ENCODE measurements at places on chromosomes 11 and 22.

DNA sequence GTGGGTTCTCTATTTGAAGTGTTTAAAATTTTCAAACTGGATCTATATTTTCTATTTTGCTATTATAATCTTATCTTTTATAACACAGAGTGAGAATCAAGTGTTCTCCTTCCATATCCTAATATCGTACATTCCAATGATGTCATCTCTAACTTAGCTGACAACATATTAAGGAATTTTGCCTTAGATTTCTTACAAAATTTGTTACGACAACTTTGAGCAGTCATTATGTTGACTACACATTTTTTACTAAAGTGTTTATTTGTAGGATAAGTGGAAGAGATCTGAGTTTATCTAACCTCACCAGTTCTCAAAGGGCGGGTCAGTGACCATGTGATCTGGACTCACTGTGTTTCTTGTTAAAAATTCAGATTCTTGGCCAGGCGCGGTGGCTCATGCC, 12.7 kb downstream of the BTG4 start:
- DNase-seq: no peak

- DNase-seq: no peak
Observed at GRCh38 chr11:36763187-36763586, 165.2 kb upstream of the RAG2 start.

DNA sequence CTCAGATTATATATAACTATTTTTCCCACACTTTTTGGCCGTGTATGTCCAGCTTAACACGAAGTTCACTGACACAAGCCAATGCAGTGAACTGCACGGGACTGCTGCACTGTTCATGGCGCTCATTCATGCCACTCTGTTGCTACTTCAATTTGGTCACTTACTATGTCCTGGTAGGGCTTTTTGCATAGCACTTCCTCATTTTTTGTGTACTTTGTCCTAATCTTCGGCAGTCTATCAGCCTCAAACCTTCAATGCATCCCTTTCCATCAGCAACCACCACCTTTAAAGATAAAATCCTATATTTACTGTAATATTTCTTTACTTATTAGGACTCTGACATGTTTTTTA, 18.7 kb upstream of the ARHGAP32 start:
- no peak for DNase-seq

DNA sequence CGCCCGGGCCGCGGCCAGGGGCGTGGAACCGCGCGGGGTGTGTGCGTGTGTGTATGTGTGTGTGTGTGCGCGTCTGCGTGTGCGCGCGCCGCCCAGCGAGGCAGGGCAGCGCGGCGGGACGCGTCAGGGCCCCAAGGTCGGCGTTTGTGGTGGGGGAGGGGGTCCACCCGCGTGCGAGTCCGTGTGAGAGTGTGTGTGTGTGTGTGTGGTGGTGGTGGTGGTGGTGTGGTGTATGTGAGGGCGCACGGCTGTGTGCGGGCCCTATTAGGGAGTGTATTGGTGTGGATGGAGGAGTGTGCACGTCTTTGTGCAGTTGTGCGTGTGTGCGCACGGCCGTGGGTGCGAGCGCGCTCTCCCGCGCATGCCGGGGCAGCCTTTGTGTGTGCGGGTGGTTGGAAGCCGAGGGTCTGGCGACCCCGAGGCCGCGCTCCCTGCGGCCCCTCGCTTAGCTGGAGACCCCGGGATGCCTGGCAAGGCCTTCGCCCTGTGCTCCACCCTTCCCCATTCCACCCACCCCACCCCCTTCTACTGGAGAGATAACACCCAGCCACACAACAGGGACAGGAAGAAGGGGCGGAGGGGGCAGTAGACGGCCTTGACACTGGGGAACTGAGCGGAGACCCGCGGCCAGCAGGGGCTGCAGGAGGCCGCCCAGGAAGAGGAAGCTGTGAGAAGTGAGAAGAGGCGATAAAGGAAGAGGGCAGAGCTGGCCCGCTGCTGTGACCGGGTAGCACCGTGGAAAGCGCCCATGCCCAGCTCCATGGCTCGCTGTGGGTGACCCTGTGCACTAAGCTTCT, 528 bp upstream of the ARRB1 start:
- DNase-seq: peak; percentile 76

DNA sequence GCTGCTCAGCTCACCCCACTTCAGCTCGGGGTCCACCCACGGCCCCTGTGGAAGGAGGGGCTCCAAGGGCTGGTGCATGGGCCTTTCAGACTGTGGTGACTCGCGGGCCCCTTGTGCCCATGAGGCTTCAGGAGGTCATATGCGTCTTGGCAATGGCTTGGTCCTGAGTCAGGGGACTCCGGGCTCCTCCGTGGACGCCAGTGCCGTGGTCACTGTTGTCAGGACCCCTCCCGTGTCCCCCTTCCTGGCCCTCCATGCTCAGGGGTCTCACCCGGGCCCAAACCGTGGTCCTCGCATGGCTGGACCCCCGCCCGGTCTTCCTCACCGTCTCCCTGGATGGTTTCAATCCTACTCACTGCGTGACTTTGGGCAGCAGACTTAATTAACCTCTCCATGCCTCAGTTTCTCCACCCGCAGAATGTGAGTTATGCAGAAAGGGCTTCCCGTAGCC, 436.4 kb downstream of the TBC1D22A start:
- DNase-seq: no peak

- DNase-seq: no peak
Observed at GRCh38 chr22:24118689-24119384, 62.5 kb upstream of the SUSD2 start.

DNA sequence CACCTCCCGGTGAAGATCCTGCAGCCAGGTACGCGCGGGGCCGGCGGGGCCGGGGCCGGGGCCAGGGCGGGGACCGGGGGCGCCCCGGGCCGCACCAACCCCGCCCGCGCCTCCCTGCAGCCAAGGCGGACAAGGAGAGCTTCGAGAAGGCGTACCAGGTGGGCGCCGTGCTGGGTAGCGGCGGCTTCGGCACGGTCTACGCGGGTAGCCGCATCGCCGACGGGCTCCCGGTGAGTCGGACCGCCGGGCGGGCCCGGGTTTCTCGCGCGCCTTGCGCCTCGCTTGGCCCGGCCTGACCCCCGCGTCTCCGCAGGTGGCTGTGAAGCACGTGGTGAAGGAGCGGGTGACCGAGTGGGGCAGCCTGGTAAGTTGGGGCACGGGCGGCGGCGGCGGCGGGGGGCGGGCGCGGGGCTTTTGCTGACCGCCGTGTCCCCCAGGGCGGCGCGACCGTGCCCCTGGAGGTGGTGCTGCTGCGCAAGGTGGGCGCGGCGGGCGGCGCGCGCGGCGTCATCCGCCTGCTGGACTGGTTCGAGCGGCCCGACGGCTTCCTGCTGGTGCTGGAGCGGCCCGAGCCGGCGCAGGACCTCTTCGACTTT, 531 bp downstream of the PIM3 start:
- DNase-seq: peak; percentile 44

- no peak for DNase-seq
Observed at GRCh38 chr11:99773646-99774045, 752.9 kb downstream of the CNTN5 start.

- no peak for DNase-seq
Observed at GRCh38 chr11:73795925-73796632, 8.4 kb downstream of the MRPL48 start.

DNA sequence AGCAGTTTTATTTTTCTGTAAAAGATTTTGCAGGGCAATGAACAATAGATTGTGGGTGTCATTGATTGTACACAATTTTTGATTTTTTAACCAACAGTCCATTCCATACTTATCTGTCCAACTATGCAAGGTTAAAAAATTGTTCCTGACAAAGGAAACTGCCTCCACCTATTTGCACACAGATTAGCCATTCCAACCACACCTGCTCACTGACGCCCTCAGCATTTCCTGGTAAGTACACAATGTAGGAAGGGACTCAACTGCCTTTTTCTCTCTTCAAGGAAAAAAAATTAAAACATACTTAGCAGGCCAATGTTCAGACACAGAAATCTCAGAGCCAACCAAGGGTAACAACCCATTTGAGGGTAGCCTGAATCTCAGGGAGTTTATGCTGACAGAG, 4.3 kb upstream of the FUT4 start:
- no peak for DNase-seq

DNA sequence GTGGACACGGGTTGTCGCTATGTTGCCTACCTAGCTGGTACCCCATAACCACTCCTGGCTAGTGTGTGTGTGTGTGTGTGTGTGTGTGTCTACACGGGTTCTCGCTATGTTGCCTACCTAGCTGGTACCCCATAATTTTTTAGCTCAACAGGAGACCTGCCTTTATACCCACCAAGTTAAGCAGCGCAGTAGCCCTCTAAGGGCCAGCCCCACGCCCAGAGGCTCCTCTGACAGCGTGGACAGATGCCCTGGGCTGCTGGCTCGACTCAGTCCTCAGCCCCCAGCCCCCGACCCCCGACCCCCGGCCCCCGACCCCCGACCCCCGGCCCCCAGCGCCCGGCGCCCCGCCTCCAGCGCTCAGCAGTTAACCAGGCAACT, 351 bp upstream of the AKIP1 start:
- no peak for DNase-seq

DNA sequence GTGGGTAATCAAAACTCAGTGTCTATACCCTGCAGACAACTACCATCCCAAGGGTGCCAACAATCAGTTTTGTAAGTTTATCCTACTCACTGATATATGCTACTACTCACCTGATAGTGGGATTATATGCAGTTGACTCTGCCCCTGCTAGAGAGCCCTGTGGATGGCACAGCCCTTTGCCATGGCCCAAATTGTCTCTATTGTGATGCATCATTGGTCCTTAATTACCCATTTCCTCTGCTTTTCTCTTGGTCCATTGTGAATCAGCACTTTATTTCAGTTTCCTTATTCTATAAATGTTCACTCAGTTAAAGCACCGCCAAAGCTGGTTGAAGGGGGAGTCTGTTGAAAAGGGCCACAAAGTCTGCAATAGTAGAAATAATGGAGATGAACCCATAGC, 42.3 kb downstream of the PLAAT5 start:
- DNase-seq: no peak

DNA sequence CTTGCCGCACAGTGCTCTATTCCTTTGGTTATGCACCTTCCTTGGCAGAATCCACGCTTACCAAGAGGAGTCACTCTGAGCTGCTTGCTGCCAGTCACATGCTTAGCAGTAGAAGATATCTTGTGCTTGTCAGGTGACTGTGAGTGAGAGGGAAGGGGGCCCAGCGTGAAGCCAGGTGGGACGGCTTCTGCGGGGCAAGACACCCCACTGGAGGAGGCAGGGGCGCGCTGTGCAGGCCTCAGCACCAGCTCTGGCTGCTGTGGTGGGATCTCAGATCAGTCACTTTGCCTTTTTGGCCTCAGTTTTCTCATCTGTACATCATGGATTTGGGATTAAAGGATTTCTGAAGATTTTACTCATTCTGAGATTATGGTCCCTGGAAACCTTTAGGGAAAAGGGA, 63.9 kb upstream of the B3GAT1 start:
- DNase-seq: no peak

DNA sequence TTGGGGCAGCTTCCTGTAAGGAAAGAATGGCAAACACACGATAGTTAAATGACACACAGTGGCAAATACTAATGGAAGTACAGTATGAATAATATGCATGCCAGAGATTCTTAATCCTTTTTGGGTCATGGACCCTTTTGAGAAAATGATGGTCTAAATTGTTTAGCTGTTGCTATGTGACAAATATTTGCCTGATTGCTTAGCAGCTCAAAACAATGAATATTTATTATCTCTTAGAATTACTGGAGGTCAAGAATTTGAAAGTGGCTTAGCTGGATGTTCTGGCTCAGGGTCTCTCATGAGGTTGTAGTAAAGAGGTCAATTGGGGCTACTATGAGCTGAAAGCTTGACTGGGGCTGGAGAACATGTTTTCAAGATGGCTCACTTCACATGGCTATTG, 69.7 kb downstream of the FANCF start:
- no peak for DNase-seq

DNA sequence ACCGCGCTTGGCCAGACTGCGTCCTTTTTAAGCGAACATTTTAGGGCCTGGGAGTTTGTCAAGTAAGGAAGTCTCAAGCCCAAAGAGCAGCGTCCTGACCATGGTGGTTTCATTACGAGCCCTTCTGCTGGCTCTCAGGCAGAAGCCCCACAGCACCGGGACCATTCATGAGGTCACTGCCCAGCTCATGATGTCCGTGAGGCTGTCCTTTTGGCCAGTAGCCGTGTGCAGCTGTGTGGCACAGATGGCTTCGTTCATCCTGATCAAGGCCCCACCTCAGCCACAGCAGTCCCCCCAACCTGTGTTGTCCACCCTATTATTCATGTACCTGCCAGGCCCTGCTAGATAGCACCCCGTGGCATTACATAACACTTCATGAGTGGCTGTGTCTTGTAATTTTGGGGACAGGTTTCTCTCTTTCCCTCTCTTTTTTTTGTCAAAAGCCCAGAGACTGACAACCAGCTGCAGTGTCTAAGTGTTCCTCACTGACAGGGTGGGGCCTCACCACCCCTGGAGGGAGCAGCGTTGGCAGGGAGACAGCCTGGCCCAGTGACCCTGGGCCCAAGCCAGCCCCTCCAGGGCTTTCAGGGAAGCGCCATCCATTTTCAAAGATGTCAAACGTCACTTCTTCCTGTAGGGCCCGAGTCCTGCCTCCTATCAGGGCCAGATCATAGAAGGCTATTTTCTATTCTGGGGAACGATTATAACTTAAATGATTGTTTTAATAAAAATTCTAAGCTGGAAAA, 21.8 kb upstream of the CABP7 start:
- DNase-seq: no peak

- DNase-seq: no peak
Observed at GRCh38 chr22:24444729-24445466, 17.5 kb downstream of the ADORA2A start.

GRCh38 chr22:32622004-32622743, 147.6 kb downstream of the FBXO7 start:
- DNase-seq: no peak

DNA sequence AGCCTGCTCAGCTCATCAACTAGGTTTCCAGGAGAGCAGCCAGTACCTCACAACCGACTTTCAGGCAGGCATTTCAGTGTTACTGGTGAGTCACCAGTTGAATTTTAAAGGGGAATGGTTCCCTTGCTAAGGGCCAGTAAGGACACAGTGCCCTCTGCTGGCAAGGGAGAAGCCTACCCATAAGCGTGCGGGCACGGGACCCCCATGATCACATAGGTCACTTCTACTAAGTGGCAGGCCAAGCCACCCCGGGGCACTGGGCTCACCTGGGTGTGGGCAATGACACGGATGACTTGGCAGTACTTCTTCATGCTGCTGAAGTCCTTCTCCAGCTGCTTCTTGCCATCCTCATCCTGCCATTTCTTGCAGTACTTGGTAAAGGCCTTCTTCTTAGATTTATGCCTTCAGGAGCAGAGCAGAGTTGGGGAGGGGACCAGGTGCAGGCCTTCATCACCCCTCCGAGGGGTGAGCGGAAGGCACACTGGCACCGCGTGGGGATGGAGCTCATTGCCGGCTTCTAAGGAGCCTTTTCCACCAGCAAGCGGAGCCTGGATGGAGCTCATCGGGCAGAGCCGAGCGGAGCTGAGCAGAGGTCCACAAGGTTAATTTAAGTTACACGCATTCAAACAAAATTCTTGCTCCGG, 2.9 kb downstream of the RPL3 start:
- peak; percentile 85 for DNase-seq

GRCh38 chr22:42438293-42438650, 6.1 kb upstream of the NFAM1 start:
- DNase-seq: no peak

GRCh38 chr11:14185461-14185860, 173.5 kb downstream of the RRAS2 start:
- DNase-seq: no peak

All from CD4-positive, alpha-beta T cell treated with Interleukin-21 for 1 hour (primary cell).